Central memory CD8-positive, alpha-beta T cell (primary cell): ENCODE measurements at places on chromosomes 12 and 14.

GRCh38 chr12:96438330-96438729, 38.1 kb upstream of the CDK17 start:
- DNase-seq: no peak

DNA sequence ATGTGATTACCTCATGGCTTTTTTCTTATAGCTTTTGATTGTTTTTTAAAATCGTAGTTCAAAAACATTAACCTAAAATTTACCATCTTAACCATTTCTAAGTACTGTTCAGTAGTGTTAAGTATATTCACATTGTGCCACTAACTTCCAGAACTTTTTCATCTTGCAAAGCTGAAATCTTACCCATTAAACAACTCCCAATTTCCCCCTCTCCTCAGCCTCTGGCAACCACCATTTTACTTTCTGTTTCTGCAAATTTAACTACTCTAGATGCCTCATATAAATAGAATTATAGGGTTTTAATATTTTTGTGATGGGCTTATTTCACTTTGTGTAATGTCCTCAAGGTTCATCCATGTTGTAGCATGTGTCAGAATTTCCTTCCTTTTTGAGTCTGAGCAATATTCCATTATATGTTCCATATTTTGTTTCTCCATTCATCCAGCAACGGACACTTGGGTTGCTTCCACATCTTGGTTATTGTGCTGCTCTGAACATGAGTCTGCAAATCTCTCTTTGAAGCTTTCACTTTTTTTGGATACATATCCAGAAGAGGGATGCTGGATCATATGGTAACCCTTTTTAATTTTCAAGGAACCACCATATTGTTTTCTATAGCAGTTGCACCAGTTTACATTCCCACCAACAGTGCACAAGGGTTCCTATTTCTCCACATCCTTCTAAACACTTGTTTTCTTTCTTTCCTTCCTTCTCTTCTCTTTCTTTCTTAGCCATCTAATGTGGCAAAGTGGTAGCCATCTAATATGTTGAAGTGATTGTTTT, 5.0 kb downstream of the HIF1A start:
- DNase-seq: no peak

DNA sequence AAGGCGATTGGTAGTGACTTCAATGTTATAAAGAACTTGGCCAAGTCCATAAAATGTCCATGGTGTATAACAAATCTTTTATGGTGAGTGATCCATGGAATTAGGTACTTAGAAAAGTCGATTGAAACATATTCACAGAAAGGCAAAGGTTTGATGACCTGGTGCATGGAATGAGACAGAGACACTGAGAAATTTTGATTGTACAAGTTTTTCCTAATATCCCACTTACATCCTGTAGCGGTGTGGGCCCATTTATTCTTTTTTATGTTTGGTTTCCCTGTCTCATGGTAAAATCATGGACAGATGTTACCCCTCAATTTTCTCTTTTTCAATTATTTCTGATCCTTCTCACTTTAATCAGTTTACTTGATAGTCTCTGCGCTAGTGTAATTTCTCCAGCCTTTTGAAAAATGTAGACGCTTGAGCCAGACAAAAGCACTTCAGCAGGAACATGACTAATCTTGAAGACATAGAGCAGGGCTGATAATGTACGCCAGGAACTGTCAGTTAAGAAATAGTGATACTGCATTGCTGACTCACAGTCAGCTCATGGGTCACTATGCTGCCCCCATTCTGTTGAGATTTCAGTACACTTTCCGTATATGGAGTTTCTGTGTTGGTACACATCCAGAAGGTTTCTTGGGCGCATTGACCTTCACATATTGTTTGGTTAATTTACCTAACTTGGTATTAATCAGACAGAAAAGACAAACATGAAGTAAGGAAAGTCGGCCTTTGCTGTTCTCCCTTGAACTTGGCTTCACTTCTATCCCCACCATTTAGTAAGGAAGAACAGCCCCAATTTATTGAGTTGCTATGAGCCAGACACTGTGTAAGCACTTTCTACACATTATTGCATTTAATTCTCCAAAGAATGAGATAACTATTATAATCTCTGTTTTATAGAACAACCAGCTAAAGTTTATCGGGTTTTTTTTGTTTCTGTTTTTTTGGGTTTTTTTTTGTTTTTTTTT, 841.7 kb downstream of the DIO2 start:
- no peak for DNase-seq

- DNase-seq: no peak
These were observed 32.5 kb downstream of the BRMS1L start for GRCh38 chr14:35858521-35859209.

GRCh38 chr12:2510045-2510444, 284.7 kb upstream of the FKBP4 start:
- no peak for DNase-seq

DNA sequence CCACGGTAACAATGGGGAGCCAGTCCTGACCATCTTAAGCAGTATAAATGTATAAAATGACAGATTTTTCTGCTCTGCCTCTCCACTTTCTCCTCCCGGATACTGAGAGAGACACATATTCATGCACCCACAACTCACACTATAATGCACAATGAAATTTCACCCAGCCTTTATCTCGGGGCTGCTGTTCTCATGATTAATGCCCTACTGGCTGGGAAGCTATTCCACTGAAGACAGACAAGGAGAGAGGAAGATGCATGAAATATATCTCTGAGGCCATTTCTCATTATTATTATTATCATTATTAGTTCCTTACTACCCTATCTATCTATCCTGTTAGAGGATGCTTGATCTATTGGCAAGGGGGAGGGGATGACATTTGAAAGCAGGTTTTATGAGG, 501.7 kb downstream of the DIO2 start:
- DNase-seq: no peak

- DNase-seq: no peak
These were observed 820.9 kb downstream of the SLC6A15 start for GRCh38 chr12:84091651-84092050.

GRCh38 chr12:74401035-74401434, 136.6 kb upstream of the ATXN7L3B start:
- no peak for DNase-seq

DNA sequence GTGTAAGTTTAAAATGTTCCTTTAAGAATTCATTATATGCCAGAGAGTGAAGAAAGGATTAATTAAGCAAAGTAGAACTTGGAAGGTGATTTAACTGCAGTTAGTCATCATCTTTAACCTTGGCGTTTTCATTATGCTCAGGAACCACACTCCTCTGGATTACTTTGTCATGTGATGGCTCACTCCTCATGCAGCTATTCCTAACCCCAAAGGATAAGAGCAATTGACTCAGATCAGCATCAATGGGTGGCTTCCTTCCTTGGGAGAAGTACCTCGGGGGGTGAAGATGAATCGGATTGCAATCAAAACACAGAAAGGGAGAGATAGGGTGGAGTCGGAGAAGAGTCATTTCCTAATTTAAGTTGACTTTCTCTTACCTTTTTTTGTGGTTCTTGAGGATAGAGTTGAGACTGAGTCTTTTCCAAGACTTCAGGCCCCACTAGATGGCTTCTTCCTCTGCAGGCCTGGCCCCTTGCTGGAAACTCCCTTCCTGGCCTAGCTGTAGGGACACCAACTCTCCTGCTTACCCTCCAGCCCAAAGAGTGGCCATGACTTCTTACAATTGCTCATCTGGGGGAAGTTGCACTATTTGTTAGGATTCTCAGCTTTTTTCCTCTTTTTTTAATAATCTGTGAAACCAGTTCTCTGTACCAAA, 238.6 kb upstream of the DDHD1 start:
- no peak for DNase-seq

DNA sequence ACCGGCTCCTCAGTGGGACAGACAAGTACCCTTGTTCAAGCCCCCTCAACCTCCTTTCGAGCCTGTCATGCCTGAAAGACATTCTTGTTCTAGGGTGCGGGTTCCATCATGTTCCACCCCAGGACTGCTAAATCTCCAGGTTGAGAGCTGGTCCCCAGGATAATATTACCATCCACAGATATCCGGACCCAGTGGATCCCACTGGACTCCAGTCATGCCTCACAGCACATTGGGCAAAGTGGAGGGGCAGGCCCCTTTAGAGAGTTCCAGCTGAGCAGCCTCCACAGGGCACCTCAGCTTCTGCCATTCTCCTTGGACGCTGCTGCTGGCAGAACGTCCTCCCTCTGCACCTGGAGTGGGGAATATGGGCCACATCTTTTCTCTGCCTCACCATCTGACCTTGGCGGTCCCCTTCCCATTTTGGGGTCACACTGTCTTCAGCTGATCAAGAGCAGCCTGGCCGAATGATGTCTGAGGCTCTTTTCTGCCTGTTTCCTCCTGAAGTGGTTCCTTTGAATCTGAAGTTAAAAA, 137.4 kb downstream of the BCL11B start:
- DNase-seq: peak; percentile 9

- DNase-seq: no peak
These were observed 88.2 kb upstream of the NTF3 start for GRCh38 chr12:5343711-5344110.

DNA sequence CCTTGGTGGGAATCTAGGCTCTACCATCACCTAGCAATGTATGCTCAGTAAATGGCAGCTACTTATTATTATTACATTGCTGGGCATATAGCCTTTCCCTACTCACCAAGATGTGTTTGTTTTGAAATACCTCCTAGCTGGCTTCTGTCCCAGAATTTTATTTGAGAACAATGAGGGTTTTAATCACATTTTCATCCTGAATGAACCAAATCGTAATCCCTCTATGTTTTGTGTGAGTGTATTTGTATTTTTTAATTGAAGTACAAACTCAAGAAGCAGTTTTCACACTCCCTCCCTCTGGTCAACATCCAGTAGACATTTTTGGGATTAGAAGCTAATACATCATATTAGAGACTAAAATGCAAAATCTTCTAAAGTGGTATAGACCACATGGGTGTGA, 7.6 kb downstream of the SLC7A8 start:
- no peak for DNase-seq

DNA sequence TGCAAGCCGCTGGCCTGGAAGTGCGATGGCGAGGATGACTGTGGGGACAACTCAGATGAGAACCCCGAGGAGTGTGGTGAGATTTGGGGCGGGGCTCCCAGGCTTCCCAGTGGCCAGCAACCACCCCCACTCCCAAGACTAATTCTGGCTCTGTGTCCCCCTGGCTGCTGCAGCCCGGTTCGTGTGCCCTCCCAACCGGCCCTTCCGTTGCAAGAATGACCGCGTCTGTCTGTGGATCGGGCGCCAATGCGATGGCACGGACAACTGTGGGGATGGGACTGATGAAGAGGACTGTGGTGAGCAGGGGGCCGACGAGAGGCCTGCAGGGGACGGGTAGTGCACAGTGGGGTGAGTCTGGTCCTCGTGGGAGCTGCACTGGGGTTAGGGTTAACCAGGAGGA, 12.1 kb upstream of the NXPH4 start:
- DNase-seq: no peak

DNA sequence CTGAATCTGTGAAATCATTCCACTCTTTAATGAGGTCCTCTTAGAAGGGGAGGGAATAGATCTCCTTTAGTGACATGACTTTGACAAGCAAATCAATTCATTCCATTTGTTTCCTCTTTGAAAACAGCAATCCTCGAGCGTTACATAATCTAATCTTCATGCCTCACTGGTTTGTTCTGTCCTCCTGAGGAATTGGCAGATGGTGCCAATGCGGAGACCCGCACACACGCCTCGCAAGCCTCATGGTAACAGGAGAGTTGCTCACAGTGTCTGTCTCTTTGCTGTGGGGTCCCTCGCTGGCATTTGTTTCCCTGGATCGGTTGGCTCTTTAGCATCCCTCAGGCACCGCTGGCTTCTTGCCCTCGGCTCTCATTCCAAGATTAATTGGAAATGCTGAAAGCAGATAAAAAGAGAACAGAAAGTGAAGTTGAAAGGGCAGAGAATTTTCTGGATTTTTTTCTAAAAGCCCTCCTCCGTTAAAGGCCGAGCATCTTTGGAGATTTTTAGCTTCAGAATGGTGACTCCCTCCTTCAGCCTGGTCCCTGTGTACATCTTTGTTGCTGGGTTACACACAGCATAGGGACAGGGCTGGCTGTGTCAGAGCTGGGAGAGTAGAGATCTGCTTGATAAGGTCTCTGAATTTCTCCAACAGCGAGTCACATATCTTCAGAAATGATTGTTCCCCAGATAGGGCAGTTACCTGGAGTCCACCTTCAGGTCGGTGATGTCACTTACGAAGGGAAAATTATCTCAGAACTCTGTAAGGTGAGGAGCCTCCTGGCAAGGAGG, 10.1 kb upstream of the CABP1 start:
- DNase-seq: no peak

DNA sequence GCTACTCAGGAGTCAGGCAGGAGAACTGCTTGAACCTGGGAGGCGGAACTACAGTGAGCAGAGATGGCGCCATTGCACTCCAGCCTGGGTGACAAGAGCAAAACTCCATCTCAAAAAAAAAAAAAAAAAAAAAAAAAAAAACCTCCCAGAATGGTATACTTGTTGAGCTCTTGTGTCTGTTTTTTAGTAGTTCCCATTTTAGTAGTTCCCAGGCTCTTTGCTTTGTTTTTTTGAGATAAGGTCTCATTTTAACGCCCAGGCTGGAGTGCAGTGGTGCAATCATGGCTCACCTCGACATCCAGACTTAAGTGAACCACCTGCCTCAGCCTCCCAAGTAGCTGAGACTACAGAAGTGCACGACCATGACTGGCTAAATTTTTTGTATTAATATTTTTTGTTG, 13.4 kb downstream of the ATXN2 start:
- DNase-seq: no peak

DNA sequence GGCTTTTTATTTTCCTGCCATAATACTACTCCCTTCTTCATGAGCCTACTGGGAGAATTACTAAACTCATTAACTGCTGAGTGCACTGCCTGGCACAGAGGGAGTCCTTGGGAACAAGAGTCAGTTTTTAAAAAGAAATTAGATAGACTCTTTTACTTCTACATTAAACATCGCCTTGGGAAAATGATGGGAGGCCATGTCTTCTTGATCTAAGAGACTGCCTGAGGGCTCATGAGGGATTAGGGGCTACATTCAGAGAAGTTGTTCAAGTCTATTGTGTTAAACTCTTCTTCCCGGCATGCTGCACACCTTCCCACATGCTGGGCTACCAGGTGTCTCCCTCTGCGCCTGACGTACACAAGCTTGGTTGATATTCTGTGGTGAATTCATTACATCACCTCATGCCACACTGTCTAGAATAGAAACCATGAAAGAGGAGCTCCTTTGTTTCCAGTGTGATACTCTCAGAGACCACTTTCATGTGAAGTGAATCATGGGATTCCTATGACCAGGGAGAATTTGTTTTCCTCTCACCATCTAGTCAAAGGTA, 1422.3 kb downstream of the AACS start:
- DNase-seq: no peak

- DNase-seq: no peak
These were observed 32.3 kb upstream of the KRAS start for GRCh38 chr12:25283006-25283405.

DNA sequence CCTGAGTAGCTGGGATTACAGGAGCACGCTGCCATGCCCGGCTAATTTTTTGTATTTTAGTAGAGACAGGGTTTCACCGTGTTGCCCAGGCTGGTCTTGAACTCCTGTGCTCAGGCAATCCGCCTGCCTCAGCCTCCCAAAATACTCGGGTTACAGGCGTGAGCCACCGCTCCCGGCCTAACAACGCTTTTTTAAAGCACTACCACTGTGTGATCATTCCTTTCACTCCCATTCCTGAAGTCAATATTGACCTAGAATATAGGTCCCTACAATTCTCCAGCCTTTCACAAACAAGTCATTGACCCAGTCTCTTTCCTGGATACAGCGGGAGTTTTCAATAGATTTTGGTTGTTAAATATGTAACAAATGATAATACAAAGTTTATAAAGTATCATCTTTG, 62.8 kb downstream of the KIF21A start:
- DNase-seq: no peak
